ENCODE measurements at places on chromosomes 12 and 14.

DNA sequence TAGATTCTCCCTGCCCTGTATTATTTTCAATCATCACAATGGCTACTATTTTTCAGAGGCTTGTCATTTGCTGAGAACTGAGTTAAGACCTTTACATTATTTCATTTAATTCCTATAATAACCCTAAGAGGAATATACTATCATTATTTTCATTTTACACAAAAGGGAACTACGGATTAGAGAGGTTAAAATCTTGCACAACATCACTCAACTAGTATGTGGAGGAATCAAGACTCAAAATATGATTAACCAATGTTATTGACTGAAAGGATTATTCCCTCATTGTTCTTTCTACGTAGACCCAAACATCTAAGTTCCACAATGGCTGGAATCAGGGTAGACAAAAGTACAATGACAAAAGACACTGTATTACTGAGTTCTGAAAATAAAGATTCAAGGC, 45.0 kb downstream of the GPR65 start:
- no peak for DNase-seq

DNA sequence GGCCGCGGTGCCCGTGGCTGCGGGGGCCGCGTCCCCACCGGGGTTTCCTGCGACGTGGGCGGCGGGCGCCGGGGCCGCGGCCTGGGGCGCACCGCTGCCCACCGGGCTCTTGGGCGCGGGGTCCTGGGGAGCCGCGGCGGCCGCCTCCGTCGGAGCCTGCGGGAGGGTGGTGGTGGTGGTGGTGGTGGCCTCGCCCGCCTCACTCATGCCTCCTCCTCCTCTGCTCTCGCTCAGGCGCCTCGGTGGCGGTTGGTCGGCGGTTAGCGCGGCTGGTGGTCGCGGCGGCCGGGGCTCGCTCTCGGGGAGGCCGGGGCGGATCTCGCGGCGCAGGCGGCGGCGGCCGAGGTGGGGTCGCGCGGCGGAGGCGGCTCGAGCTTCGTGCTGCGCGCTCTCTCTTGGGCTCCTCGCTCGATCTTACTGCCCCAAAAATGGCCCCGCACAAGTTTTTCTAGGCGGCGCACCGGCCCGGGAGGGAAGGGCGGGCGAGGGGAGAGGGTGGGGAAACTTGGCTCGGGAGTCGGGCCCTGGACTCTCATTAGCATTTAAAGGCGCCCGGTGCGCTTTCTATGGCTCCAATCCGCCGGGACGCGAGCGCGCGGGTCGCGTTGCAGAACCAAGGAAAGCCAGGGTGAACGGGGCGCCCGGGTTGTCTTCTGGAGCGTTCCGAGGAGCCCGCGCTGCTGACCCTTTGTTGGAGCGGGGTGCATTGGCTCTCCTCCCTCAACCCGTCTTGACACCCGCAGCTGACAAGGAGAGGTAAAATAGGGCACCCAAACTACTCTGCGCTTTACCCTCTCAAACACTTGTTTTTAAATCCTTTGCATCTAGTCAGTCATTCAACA, at the start of gene YBX3:
YBX3 (minus strand) TSS at position 419 of the 842 bp plus-strand sequence; CDS start at position 207, 212 bp downstream.
- peak; percentile 60 for DNase-seq

- peak; percentile 22 for DNase-seq
Observed at GRCh38 chr14:67487937-67488893, at the start of gene TMEM229B. TSS of gene TMEM229B (minus strand) at chr14:67488721. CDS start at chr14:67473923, 14,798 bp downstream.

DNA sequence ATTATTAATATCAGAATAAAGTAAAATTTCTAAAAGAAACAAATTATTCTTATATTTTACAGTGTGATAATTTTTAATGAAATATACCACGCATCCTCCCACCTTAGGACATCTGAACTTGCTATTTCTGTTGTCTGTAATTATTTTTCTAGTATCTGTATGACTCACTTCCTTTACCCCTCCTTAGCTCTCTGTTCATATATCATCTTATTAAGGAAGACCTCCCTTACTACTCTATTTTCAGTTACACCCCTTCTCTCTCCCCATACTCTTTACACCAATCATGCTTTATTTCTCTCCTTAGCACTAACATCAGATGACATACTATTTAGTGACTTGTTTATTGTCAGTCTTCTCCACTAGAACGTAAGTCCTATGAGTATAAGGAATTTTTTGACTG, 34.2 kb upstream of the C12orf50 start:
- DNase-seq, result no peak

GRCh38 chr14:91273885-91274273, 29.4 kb upstream of the GPR68 start:
- no peak for DNase-seq

GRCh38 chr12:1662761-1663439, 28.0 kb upstream of the ADIPOR2 start:
- no peak for DNase-seq

- DNase-seq, result no peak
Observed at GRCh38 chr12:119036878-119037825, 55.8 kb downstream of the SRRM4 start.

- no peak for DNase-seq
Observed at GRCh38 chr12:54549774-54550451, 512 bp downstream of the PDE1B start.

- no peak for DNase-seq
Observed at GRCh38 chr12:104510145-104510872, 53.6 kb downstream of the CHST11 start.

DNA sequence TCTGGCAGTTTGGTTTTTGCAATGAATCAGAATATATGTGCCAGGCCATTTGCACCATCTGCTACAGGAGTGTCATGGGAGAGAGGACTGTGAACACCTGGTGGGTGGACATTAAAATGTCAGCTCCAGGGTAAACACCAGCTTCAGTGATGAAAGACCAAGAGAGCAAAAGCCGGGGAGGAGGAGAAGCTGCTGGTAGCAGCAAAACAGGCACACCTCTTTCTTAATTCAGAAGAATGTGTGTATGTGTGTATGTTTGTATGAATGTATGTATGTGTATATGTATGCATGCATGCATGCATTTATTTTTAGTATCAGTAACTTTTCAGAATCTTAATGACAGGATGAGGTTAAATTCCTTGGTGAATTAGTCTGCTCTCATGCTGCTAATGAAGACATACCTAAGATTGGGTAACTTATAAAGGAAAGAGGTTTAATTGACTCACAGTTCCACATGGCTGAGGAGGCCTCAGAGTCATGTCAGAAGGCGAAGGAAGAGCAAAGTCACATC, 357.4 kb upstream of the PRICKLE1 start:
- no peak for DNase-seq

DNA sequence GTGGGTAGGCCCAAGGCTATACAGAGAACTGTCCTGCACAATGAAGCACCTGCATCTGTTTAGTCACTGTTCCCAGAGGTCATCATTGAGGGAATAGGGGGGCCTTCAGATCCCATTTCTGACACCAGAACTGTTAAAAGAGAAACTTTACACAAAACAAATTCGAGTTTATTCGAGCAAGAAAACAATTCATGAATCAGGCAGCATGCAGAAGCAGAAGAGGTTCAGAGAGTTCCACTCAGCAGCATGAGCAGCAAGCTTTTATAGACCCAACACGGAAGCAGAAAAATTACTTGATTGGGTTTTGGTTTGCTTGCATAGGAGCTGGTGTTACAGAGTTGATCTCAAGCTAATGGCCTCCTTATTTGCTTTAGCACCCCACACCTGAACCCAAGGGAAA, 1.7 kb upstream of the SFSWAP start:
- no peak for DNase-seq

DNA sequence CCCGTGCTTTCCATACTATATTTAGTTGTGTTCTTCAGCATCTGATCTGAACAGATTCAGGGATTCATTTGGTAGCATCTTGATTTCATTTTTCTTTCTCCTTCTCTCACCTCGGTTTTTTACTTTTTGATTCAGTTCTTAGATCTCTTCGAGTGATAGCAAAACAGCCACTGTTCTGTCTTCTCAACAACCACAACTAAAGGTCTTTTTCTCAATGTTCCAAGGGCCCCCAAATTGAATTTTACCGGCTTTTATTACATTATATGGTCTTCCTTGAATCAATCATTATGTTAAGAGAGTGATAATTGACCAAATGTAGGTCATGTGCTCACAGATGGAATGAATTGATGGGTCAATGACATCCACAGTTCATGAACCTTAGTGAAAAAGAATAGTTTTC, 164.5 kb upstream of the LMNTD1 start:
- no peak for DNase-seq

DNA sequence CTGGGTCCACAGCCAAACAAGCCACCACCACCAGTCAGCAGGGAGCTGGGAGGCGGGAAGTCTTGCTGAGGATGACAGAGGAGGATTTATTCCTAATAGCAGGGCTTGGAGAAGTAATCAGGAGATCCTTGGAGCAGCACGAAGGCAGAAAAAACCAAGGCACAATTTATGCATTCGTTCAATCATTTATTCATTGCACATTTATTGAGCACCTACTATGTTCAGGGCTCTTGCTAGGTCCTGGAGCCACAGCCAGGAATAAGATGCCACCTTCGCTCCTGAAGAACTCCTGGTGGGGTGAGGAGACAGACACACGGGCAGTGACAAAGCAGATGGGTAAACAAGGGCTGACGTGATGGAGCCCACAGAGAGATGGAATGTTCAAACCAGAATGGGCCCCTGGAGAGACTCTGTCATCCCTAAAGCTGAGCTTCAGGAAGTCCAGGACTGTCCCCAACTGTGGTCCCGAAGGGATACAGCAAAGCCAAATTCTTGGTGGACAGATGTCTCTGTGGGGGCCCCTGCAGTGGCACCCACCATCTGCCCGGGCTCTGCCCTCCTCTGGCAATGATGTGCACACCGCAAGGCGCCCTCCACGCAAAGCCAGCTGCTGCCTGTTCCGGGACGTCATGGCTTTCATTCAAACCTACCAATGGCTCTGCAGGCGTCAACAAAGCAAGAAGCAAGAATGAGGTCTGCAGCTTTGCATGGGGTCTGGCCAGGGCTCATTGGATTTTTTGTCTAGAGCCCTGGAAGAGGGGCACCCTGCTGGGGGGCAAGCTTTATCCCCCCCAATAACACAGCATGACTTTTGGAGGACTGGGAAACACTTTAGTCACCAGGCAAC, 3.0 kb upstream of the TESC start:
- no peak for DNase-seq

DNA sequence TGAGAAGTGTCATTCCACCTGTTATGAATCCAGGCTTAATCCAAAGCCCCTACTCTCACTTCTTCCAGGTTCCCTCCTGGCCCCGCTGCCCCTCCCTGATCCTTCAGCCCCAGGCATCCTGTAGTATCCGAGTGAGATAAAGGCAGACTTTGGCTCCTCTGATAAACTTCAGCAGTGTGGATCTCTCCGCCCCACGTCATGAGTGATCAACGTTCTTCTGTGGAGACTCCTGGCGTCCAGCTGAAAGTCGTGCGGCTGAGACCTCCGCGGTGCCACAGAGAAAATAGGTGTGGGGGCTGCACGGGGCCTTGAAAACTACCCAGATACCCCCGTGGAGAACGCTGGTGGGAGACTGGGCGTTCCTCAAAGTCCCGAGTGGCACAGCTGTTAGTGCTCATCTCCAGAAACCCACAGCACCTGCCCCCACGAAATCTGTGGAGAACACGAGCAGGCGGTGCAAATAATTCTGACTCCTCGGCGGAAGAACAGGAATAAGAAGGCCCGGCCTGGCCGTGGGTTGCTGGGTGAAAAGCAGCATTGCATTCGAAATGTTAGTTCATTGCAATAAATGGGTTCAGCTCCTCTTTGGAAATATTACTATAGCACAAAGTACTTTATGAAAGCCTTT, 180.0 kb upstream of the RGS6 start:
- DNase-seq, result no peak

GRCh38 chr12:66243911-66244310, 54.9 kb downstream of the IRAK3 start:
- DNase-seq, result no peak

DNA sequence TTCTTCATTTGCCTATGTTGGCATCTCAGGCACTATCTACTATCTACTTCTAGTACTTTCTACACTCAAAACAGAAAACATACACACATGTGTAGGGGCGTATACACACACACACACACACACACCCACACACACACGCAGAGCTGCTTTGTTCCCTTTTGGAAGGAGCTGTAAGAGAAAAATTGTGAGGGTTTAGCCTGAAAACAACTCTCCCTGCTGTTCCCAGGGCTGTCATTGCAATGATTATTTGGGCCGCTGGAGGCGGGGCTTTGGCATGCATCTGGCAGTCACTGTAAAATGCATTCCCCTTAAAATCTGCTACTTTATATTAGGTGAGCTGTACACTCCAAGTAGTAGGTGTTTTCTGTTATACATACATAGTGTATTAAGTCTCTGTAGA, 29.1 kb upstream of the SLC38A2 start:
- no peak for DNase-seq

- DNase-seq, result no peak
Observed at GRCh38 chr14:76976240-76977005, 52.1 kb downstream of the IRF2BPL start.

GRCh38 chr14:89911010-89911919, 43.3 kb downstream of the EFCAB11 start:
- no peak for DNase-seq

DNA sequence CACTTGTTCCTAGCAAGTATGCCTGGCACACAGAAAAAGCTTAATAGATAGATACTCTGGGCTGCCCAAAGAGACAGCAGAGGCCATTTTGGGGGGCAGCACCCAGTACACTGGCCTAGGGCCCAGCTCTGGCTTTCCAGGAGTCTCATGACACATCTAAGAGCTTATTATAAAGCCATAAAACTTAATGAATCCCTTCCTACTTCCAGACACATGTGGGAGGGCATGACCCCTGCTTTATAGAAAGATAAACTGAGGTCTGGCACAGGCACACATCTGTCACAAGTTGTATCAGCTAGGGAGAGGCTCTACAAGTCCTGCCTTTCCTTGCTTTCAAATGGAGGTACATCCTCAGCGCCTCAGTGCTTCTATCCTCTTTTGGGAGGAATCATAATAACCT, 27.1 kb downstream of the FMNL3 start:
- no peak for DNase-seq

Measured in C1 segment of cervical spinal cord (tissue), 14 donors.